ENCODE measurements at places on chromosomes 6 and 20.

GRCh38 chr6:39812853-39813533 lies 20.8 kb downstream of the DAAM2 start:
- no peak for DNase-seq

GRCh38 chr6:44044154-44044539 lies 83.1 kb downstream of the MRPL14 start:
- DNase-seq, result no peak

- no peak for DNase-seq
These were observed 76.5 kb downstream of the TULP4 start for GRCh38 chr6:158388727-158389126.

DNA sequence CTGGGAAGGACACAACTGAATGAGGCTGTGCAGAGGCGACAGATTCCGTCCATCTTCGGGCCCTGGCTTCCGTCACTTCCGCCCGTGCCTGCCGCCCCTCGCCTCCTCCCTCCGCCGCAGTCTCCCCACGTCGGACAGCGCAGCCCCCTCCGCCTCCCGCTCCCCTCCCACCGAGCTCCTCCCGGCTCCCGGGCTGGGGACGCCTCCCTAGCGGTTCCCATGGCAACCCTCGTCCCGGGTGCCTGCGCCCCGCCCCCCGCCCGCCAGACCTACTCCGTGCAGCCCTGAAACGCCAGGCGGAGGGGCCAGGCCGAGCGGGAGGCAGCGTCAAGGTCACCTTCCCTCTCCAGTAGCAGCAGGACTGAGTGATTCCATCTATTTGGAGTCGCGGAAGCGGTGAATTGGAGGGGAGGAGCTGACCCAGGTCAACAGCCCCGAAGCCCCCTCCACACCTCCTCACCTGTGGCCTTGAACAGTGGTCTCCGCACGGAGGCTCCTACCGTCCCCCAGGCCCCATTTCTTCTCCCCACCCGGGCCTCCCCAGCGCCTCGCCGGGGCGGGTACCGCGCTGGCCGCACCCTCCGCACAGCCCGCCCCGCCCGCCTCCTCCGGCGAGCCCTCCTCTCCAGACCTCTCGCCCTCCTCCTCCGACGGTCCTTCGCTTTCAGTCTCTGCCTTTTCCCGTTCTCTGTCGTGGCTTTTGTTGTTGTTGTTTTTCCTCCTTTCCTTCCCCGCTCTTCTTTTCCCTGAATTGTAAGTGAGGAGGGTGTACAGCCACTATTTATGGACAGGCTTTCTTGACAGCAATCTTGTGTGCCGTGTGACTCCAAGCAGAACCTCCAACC lies 951 bp downstream of the NRSN2 start:
- peak; percentile 64 for DNase-seq

DNA sequence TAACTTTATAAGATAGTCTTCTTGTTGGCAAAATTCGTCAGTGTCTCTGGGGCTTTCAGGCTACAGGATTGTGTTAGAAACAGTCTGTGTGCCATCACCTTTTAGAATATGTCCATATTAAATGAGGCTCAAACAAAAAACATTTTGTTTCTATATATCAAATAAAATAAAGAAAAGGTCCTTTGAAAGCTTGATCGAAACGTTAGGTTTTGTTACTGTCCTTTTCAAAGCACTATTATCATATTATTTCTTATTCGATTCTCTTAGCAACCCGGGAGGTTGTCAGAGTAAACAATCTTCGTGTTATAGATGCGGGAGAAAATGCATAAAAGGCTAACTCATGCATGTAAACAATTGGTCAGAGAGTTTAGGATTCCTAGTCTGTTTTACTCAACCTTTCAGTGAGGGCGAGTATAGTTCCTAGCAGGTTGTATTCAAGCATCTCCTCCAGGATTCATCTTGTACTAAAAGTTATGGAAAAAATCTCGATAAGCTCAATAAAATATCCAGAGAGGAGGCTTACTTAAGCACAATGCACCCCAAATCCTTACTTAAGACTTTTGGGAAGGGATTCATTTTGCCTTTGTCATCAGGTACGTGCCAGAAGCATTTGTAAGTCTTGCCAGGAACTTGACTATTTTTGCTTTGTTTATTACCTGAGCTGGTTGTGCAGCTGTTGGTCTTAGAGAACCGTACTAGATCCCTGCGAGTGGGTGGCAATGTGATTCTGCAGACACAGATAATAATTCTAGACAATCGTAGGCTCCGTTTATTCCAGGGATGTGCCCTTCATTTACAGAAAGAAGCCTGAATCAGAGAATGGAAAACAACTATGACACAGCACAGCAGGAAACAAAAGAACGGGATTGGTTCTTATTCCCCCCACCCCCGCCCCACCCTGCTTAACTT lies 159.6 kb upstream of the ZNF217 start:
- no peak for DNase-seq

- no peak for DNase-seq
These were observed 89.4 kb upstream of the EZR start for GRCh38 chr6:158908606-158909005.

DNA sequence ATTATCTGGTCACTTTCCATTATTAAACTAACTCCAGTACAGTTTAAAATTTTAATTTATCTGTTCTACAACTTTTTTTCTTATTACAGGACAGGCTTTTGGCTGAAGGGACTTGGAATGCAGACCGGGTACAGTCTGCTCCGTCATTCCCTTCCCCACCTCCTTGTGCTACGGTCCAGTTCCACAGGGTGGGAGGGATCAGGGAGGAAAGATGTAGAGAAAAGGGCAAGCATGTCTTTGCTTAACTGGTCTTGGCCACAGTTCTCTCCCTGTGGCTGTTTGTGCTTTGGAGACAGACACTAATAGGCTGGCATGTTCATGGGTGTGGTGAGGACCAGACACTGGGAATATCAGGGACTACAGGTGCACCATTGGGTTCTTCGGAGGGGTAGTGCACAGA lies 12.1 kb upstream of the RGS17 start:
- DNase-seq, result no peak

DNA sequence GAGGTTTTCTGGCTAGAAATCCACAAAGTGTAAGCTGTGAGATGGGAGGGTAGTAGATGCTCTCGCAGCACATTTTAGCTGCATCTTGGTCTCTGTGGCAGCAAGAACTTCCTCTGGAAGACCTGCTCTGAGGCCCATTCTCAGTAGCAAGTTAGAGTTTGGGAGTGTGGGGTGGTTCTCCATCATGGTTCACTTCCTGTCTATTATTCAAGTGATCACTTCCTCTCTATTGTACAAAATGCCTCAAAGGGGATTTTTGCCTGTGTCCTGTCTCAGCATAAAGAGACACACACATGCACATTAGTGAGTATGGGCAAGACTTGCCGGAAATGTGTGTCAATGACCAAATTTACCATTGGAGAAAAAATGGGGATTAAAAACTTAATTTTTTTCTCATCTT lies 42.5 kb downstream of the LYRM2 start:
- peak; percentile 31 for DNase-seq

DNA sequence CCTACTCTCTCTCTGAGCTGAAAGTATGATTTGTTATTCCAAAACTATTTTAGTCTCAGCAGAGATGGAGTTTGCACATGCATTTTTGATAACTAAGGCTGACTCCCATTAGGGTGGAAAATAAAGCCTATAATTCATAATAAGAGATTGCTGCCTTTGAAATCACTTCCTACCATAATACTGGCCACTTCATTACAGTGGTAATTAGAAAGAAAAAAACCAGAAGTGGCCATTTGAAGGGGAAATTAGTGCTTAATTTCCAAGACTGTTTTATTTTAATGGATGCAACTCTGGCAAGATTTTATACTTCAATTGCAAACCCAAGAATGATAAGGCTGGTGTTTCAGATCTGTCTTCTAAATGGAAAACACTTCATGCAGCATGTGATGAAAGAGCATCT lies 43.4 kb downstream of the SLC35B3 start:
- DNase-seq, result no peak

DNA sequence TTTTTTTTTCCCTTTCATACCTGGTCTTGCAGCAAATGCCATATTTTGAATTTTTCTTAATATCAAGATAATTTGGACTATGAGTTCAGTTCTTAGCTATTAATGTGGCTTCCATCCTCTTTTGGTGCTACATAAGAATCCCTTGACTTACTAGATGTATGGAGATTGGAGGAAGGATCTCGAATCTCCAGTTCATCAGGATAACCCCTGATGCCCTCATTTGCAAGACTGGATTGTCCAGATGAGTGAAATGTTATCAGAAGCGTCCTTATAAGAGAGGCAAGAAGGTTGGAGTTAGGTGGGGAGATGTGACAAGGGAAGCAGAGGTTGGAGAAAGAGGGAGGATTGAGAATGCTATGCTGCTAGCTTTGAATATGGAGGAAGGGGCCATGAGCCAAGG lies 499.6 kb upstream of the SYNCRIP start:
- no peak for DNase-seq

GRCh38 chr6:167200806-167201205 lies 43.0 kb upstream of the GPR31 start:
- no peak for DNase-seq

DNA sequence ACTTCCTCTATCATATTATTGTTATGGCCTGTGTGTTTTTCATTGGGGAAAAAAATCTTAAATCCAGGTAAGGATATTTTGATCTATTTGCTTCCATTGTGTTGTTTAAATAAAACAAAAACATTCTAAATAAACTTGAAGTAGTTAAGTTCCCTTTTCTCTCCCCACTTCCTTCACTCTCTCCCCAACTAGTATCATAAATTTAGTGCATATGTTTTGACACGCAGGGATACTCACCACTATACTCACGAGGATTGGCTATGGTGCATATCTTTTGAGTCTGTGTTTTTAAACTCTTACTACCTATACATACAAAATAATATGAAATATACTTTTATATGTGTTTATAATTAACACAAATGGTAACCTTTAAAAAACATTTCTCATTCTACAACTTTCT lies 5.2 kb downstream of the TTLL9 start:
- no peak for DNase-seq

GRCh38 chr20:62741701-62742491 lies 33.3 kb downstream of the NTSR1 start:
- DNase-seq, result no peak

- DNase-seq, result no peak
These were observed 56.1 kb upstream of the PRND start for GRCh38 chr20:4665591-4665990.

DNA sequence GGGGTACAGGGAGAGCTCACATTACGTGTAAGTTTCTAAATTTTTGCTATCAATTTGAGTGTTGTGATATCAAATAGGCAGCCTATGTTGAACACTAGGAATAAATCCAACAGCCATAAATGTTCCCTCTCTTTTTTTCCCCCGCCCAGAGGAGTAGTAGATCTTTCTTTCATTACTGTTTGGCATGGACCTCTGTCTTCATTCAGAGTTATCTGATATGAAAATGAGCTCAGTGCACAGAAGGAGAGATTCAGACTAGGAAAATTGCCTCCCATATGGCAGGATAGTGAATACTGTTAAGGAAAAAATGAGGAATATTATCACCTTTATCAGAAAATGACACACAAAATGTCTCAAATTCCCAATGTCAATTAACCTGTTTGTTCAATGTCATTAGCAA lies 110.0 kb upstream of the EYS start:
- no peak for DNase-seq

- peak; percentile 67 for DNase-seq
These were observed 32.8 kb downstream of the GFOD1 start for GRCh38 chr6:13454286-13455221.

GRCh38 chr6:20800653-20801052 lies 266.4 kb downstream of the CDKAL1 start:
- DNase-seq, result no peak

DNA sequence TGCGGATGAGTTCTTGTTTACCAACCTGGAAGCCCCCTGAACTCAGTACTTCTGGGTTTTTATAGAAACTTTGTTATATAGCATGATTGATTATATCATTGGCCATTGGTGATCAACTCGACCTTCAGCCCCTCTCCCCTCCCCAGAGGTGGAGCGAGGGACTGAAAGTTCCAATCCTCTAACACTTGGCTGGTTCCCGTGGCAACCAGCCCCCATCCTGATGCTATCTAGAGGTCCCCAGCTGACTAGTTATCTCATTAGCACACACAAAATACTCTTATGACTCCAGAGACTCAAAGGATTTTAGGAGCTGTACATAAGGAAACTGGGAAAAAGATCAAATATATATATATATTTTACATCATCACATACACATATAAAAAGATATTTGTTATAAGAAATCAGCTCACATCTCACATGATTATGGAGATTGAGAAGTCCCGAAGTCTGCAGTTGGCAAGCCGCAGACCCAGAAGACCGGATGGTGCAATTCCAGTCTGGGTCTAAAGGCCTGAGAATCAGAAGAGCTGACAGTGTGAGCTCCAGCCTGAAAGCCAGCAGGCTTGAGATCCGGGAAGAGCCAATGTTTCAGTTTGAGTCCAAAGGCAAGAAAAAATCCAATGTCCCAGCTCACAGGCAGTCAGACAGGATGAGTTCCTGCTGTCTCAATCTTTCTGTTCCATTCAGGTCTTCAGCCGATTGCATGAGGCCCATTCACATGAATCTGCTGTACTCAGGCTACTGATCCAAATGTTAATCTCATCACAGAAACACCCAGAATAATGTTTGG lies 179.3 kb upstream of the DTNBP1 start:
- DNase-seq, result no peak

DNA sequence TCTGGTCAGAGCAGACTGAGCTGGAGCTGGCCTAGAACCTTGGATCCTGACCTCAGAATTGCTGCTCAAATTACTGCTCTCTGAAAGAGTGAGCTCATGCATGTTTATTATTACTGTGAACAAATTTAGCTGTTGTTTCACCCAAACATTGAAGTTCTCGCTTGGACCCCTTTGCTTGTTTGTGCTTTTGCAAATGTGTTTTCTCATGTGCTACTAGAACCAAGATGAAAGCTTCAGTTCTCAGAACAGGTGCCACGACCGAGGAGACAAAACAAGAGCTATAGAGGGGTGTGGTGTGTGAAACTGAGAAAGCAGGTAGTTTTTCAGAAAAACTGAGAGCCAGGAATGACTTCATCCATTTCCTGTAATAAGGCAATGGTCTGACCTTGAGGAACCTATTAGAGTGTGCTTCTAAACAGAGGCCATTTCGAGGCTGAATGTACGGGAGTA lies 50.0 kb upstream of the ESR1 start:
- DNase-seq, result peak; percentile 51

GRCh38 chr6:140436023-140436811 lies 1061.8 kb upstream of the CITED2 start:
- DNase-seq, result no peak

- DNase-seq, result no peak
These were observed 16.8 kb upstream of the RBM38 start for GRCh38 chr20:57374343-57374930.

- peak; percentile 18 for DNase-seq
These were observed 26.8 kb downstream of the PPP1R14C start for GRCh38 chr6:150169609-150170008.

All from activated CD4-positive, alpha-beta memory T cell treated with anti-CD3 and anti-CD28 coated beads, Interleukin-2, amount 10 ng/mL, durations not matched to agents 7 days and 5 days (primary cell).